Vagina (tissue), 2 donors: ENCODE measurements at places on chromosomes 3 and 15.

- H3K4me1 ChIP-seq: peaks cover 9% of the 10 kb centered on the region
- H3K36me3 ChIP-seq: no peaks in the 10 kb centered on the region
- DNase-seq: no peak
- no peaks in the 10 kb centered on the region for H3K27me3 ChIP-seq
- no peak overlapping the region for H3K4me3 ChIP-seq
Observed at GRCh38 chr15:82132742-82133141, 86.9 kb upstream of the MEX3B start.

DNA sequence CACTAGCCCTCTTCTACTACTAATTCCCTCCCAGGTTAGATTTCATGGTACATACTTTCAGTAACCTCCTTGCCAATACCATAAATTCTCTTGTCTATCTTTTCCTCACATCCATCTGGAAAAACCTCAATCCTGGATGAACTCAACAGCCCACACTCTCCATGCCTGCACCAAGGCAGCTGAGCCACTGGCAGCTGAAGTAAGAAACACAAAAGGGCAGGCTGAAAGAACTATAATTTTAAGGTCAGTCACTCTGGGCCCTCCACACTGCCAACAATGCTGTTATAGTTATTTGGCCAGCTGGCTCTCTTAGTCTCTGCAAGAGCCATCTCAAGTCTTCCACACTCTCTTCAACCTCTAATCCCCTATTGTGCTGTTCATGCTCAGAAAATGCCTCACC lies 15.1 kb upstream of the TIPARP start:
- no peak overlapping the region for H3K4me3 ChIP-seq
- H3K36me3 ChIP-seq: no peaks in the 10 kb centered on the region
- H3K4me1 ChIP-seq: peaks cover 6% of the 10 kb centered on the region
- no peaks in the 10 kb centered on the region for H3K27me3 ChIP-seq

- H3K4me3 ChIP-seq: no peak overlapping the region
- no peaks in the 10 kb centered on the region for H3K27me3 ChIP-seq
- H3K27ac ChIP-seq: no peak overlapping the region
- no peaks in the 10 kb centered on the region for H3K4me1 ChIP-seq
Observed at GRCh38 chr15:43299411-43299810, 31.0 kb downstream of the LCMT2 start.

DNA sequence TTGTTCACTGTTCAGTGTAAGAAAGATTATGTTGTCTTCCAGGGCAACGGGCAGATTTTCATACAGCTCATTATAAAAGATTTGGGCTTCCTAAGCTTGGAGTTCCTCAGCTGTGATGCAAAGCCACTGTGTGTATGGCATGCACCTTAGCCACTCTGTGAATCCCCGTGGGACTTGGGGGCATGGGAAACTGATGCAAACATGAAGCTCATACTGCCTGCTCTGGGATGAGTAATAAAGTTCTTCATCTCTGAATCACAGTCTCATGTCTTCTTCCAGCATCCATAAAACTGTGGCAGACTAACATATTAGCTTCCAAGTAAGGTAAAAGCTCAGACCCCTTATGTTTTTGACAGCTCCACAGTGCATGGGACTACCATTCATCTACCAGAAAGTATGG lies 154.3 kb upstream of the RORA start:
- no peaks in the 10 kb centered on the region for H3K4me1 ChIP-seq
- H3K27me3 ChIP-seq: no peaks in the 10 kb centered on the region
- H3K4me3 ChIP-seq: no peak overlapping the region
- no peak overlapping the region for H3K27ac ChIP-seq

GRCh38 chr3:143820466-143821221 lies 27.6 kb downstream of the SLC9A9 start:
- no peak overlapping the region for H3K4me3 ChIP-seq
- no peaks in the 10 kb centered on the region for H3K36me3 ChIP-seq
- no peaks in the 10 kb centered on the region for H3K27me3 ChIP-seq

GRCh38 chr3:104909721-104910120 lies 457.0 kb upstream of the ALCAM start:
- H3K4me3 ChIP-seq: no peak overlapping the region
- H3K27ac ChIP-seq: no peak overlapping the region
- no peaks in the 10 kb centered on the region for H3K4me1 ChIP-seq
- no peaks in the 10 kb centered on the region for H3K36me3 ChIP-seq
- no peak for DNase-seq
- no peaks in the 10 kb centered on the region for H3K27me3 ChIP-seq

DNA sequence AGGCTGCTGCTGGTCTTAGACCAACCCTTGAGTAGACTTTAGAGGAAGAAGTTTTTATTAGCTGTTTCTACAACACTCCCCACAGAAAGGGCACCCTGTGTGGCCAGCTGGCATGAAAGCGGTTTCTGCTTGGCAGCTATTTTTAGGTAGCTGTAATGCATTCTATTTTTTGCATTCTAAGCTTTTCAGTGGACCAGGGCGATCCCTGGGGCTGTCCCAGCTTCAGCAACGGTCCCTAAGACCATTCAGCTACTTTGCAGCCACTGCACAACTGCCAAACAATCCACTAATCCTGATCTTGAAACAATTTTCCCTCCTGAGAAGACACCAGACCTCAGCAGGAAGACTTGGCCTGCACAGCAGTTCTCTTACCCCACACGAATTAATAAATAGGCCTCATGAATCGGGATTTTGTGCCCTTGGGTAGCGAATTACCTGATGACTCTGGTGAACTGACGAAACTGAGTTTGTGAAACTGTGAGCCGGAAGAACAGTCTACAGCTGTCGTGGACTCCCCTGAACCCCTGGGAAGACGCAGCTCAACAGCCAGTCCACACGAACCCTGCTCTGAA lies 14.6 kb upstream of the TFRC start:
- H3K4me3 ChIP-seq: no peak overlapping the region
- no peaks in the 10 kb centered on the region for H3K36me3 ChIP-seq
- no peaks in the 10 kb centered on the region for H3K27me3 ChIP-seq
- no peak for DNase-seq
- no peak overlapping the region for H3K27ac ChIP-seq

GRCh38 chr3:70738291-70738681 lies 425.8 kb upstream of the MDFIC2 start:
- H3K27ac ChIP-seq: no peak overlapping the region
- no peak for DNase-seq
- H3K4me3 ChIP-seq: no peak overlapping the region
- H3K27me3 ChIP-seq: no peaks in the 10 kb centered on the region
- H3K4me1 ChIP-seq: no peaks in the 10 kb centered on the region

DNA sequence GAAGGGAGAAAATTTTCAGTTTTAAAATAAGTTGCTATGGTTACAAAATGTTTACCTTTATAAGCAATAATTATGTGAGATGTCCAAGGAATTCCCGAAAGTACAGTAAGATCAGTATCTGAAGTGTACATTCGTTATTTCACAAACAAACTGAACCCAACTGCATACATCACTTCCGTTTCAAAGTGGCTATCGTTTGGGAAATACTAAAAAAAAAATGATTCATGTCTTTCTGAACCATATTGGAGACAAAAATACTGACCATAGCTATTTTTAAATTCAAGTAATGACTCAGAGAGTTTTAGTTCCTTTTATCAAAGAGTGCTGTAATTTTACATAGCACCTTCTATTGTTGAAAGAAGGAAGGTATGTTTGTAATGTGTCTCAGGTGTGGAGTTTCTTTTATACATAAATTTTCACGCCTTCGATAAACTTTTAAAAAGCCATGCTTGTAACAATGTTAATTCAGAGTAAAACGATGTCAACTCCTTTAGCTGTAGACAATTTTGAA lies 8.0 kb upstream of the ANKRD28 start:
- H3K4me1 ChIP-seq: peaks cover 8% of the 10 kb centered on the region
- no peak overlapping the region for H3K4me3 ChIP-seq
- H3K27me3 ChIP-seq: no peaks in the 10 kb centered on the region
- no peak overlapping the region for H3K27ac ChIP-seq
- no peaks in the 10 kb centered on the region for H3K36me3 ChIP-seq

GRCh38 chr3:176992565-176992964 lies 204.7 kb downstream of the TBL1XR1 start:
- H3K36me3 ChIP-seq: no peaks in the 10 kb centered on the region
- no peak overlapping the region for H3K4me3 ChIP-seq
- H3K4me1 ChIP-seq: no peaks in the 10 kb centered on the region
- no peak for DNase-seq
- no peaks in the 10 kb centered on the region for H3K27me3 ChIP-seq

- H3K27me3 ChIP-seq: no peaks in the 10 kb centered on the region
- H3K4me1 ChIP-seq: peaks cover 22% of the 10 kb centered on the region
- no peak for DNase-seq
- no peaks in the 10 kb centered on the region for H3K36me3 ChIP-seq
- no peak overlapping the region for H3K4me3 ChIP-seq
- H3K27ac ChIP-seq: peak overlapping the region; percentile 1
Observed at GRCh38 chr3:64088408-64089205, 65.3 kb upstream of the PSMD6 start.

DNA sequence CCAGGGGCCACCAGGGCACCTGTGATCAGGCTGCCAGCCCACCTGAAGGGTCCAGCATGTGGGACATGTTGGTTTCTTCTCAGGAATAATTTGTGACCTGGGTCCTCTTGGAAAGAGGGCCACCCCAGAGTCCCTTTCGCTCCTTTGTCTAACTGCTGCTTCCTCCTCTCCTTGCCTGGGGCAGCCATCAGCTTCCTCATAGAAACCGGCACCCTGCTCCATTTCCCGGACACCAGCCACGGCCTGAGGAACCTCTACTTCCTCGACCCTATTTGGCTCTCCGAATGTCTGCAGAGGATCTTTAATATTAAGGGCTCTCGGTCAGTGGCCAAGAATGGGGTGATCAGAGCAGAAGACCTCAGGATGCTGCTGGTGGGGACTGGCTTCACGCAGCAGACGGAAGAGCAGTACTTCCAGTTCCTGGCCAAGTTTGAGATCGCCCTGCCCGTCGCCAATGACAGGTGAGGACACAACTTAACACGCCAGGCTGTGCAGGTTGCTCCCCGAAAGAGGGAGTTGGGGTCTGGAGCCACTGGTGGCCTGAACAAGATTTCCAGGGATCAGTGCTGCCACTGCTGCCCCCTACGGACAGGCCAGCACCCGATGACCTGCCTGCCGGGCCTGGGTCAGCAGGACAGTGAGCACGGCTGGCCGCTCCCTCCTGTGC lies 109.7 kb downstream of the LRRK1 start:
- H3K27me3 ChIP-seq: no peaks in the 10 kb centered on the region
- DNase-seq: peak; percentile 61
- H3K36me3 ChIP-seq: no peaks in the 10 kb centered on the region

DNA sequence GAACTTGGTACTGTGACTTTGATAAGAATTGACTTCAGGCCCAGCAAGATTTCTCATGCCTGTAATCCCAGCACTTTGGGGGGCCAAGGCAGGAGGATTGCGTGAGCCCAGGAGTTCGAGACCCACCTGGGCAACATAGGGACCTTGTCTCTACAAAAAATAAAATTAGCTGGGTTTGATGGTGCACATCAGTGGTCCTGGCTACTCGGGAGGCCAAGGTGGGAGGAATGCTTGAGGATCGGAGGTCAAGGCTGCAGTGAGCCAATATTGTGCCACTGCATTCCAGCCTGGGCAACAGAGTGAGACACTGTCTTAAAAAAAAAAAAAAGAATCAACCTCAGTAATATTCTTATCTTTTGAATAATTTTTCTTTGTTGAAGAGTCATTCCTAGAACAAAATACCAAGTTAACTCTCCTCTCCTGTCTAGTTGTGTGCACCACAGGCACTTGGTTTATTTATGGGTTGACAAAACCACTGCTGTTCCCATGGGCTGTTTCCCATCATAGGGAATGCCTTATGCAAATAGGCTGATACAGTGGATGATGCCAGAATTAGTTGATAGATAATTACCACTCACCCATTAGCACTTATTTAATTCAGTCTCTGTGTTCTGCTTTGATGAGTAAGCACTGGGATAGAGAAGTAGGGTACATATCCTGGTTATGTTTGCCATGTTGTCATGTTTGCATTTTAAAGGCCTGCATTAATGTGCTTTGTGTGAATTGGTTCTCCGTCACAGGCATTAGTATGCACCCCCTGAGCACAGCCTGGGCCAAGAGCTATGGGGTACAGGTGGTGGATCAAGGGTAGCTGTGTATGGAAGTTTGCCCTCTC lies 32.9 kb downstream of the TRAK1 start:
- no peak for DNase-seq
- H3K4me3 ChIP-seq: no peak overlapping the region
- H3K27me3 ChIP-seq: no peaks in the 10 kb centered on the region
- no peak overlapping the region for H3K27ac ChIP-seq

GRCh38 chr3:15094187-15094875 lies 4.6 kb downstream of the RBSN start:
- H3K27me3 ChIP-seq: no peaks in the 10 kb centered on the region
- peaks cover 18% of the 10 kb centered on the region for H3K4me1 ChIP-seq
- no peak overlapping the region for H3K4me3 ChIP-seq
- no peak for DNase-seq

DNA sequence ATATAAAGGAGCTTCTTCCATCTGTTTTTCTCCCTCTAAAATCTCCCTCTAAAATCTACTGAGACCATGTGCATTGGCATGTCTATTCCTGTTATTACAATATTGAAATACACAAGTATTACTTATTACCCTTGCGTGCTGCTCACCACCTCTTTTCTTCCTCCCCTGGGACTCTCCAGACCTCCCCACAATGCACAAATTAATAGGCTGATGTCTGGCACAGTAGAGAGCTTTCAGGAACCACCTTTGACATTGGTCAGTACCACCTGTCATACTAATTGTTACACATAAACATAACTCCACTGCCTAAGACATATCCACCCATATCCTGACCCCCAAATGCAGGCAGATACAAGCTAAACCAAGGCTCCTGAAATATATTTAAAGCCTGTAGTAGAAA lies 722.6 kb downstream of the FHIT start:
- no peak overlapping the region for H3K4me3 ChIP-seq
- H3K27ac ChIP-seq: no peak overlapping the region
- no peaks in the 10 kb centered on the region for H3K4me1 ChIP-seq
- no peaks in the 10 kb centered on the region for H3K27me3 ChIP-seq
- H3K36me3 ChIP-seq: no peaks in the 10 kb centered on the region

DNA sequence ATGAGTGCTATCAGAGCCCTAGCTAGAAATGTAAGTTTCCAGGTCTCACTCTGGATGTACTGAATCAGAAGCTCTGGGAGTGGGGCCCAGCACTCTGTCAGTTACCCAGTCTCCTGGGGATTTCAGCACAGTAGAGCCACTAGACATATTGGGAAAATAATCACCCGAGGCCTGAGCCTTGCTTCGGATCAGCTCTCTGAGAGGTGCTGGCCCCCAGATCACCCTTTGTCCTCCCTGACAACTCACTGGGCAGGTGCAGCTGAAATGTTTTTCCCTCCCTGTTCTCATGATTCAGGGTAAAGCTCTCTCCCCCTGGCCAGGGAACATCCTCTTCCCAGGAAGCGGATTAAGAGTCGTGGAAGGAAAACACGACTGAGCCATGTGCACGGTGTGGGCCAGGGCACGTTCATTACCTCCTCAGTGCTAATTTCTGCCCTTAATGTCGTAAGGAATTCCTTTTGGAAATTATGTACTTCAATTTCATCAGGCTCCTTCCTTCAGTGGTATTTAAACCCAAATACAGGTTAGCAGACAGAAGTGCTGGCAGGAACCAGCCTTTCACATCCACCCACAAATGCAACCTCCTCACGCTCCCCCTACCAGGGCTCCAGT lies 296.7 kb upstream of the LYSMD4 start:
- DNase-seq: peak; percentile 69
- H3K4me3 ChIP-seq: no peak overlapping the region
- H3K27me3 ChIP-seq: no peaks in the 10 kb centered on the region

GRCh38 chr3:97470481-97470880 lies 294.1 kb upstream of the ARL6 start:
- H3K4me3 ChIP-seq: no peak overlapping the region
- H3K27me3 ChIP-seq: no peaks in the 10 kb centered on the region
- no peak overlapping the region for H3K27ac ChIP-seq
- H3K4me1 ChIP-seq: no peaks in the 10 kb centered on the region
